K562 (cell line): ENCODE measurements at places on chromosomes 1 and 21. TPM values are rescaled to one million over a fixed set of nuclear protein-coding genes. Genes with fewer than 3 reads are reported as not detected.

GRCh38 chr21:41845310-41846032 is 33.7 kb downstream of the PRDM15 start:
- peaks cover 14% of the 10 kb centered on the region; the same call in 2 of the 3 replicates for H3K4me1 ChIP-seq
- H3K36me3 ChIP-seq = peaks cover 28% of the 10 kb centered on the region; the same call in 2 of the 3 replicates
- peak overlapping the region; percentile 66; the same call in 2 of the 3 replicates for H3K27ac ChIP-seq
- no peaks in the 10 kb centered on the region for H3K27me3 ChIP-seq
- H3K4me3 ChIP-seq = no peak overlapping the region

- no peaks in the 10 kb centered on the region for H3K27me3 ChIP-seq
- H3K4me3 ChIP-seq = no peak overlapping the region
- peaks cover 6% of the 10 kb centered on the region; the same call in 1 of the 3 replicates for H3K36me3 ChIP-seq
- DNase-seq = no peak
- H3K27ac ChIP-seq = no peak overlapping the region
- peaks cover 16% of the 10 kb centered on the region for H3K4me1 ChIP-seq
Observed at GRCh38 chr1:231423648-231424047, 1.6 kb upstream of the EGLN1 start.

DNA sequence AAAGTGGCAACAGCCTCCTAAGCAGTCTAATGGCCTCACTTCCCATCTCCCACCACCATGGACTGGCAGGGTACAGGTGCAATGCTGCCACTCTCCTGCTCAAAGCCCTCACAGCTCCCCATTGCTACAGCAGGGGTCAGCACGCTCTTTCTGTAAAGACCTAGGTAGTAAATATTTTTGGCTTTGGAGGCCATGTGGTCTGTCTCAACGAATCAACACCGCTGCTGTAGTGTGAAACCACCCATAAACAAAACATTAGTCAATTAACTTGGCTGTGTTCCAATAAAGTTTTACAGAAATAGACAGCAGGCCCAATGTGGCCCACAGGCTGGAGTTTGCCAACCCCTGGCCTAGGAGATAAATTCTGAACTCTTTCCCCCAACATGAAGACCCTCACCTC is 44.6 kb upstream of the TMEM125 start:
- peaks cover 55% of the 10 kb centered on the region for H3K27me3 ChIP-seq
- peak; percentile 25 for DNase-seq
- H3K4me1 ChIP-seq = 0 out of 3 replicates have a peak, but pooled peaks cover 3% of the 10 kb centered on the region
- no peak overlapping the region for H3K27ac ChIP-seq
- H3K4me3 ChIP-seq = no peak overlapping the region

Gene SCNM1
- 37.3 TPM in 2 replicates for polyA plus RNA-seq

Gene GLIS1
- not detected in 2 replicates for polyA plus RNA-seq

Gene UBIAD1
- 23.8 and 25.0 TPM in 2 replicates for polyA plus RNA-seq

- H3K4me3 ChIP-seq = no peak overlapping the region
- no peaks in the 10 kb centered on the region for H3K36me3 ChIP-seq
- H3K27ac ChIP-seq = no peak overlapping the region
- DNase-seq = no peak
Observed at GRCh38 chr1:118902711-118903191, 85.4 kb downstream of the TBX15 start.

- no peak for DNase-seq
- no peak overlapping the region for H3K27ac ChIP-seq
- H3K4me3 ChIP-seq = no peak overlapping the region
- no peaks in the 10 kb centered on the region for H3K27me3 ChIP-seq
- no peaks in the 10 kb centered on the region; the same call in 2 of the 3 replicates for H3K4me1 ChIP-seq
Observed at GRCh38 chr1:185539277-185539943, 194.8 kb upstream of the HMCN1 start.

Gene DNALI1
- polyA plus RNA-seq = 1.5 and 5.6 TPM in 2 replicates

DNA sequence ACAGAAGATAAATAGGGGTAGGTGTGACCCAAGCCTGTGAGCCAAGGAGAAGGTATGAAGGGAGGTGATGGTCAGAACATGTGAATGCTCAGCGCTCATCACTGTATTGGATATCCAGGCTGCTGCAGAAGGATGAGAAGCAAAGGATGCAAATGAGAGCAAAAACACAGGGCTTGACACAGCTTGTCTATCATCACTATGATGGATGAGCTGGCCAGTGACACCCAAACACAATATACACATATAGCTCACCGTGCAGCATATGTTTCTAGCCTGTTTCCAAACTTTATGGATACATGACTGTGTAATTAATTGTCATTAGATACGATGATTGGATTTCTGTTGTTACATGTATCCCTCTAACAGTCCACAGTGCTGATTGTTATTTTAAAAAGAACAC is 13.8 kb upstream of the HMGN1 start:
- H3K27ac ChIP-seq = no peak overlapping the region
- H3K4me1 ChIP-seq = no peaks in the 10 kb centered on the region
- H3K36me3 ChIP-seq = no peaks in the 10 kb centered on the region

- no peak overlapping the region for H3K4me3 ChIP-seq
- no peaks in the 10 kb centered on the region for H3K27me3 ChIP-seq
- no peaks in the 10 kb centered on the region for H3K4me1 ChIP-seq
- H3K27ac ChIP-seq = no peak overlapping the region
Observed at GRCh38 chr21:28150778-28151177, 841.9 kb downstream of the LTN1 start.

- no peak for DNase-seq
- no peaks in the 10 kb centered on the region for H3K36me3 ChIP-seq
- no peak overlapping the region for H3K27ac ChIP-seq
- peaks cover 70% of the 10 kb centered on the region for H3K4me1 ChIP-seq
Observed at GRCh38 chr1:181131255-181131941, 42.9 kb downstream of the IER5 start.

DNA sequence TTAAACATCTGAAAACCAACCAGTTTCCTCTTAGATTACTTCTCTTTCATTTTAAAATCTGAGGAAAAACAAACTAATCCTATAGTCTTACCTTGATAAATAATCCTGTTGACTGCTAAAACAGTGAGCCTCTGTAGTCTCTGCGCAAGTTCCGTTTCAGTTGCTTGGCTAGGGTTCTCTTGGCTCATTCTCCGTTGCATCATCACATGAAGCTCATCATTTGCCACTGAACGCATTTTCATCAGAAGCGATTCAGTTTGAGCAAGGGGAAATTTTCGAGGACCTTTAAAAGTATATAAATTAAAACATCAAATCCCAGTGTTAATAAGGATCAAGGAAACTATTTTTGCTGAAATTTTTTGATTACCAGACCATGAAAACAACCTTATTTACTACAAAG is 96.7 kb upstream of the GNG4 start:
- no peaks in the 10 kb centered on the region for H3K27me3 ChIP-seq
- H3K27ac ChIP-seq = no peak overlapping the region
- H3K36me3 ChIP-seq = no peaks in the 10 kb centered on the region
- DNase-seq = no peak
- H3K4me1 ChIP-seq = no peaks in the 10 kb centered on the region

Gene SPATA6
- 0.12 TPM in 1 of 2 replicates, not detected in the other for polyA plus RNA-seq

GRCh38 chr1:199322278-199322677 is 683.4 kb downstream of the PTPRC start:
- H3K36me3 ChIP-seq = no peaks in the 10 kb centered on the region
- no peak for DNase-seq
- no peak overlapping the region for H3K4me3 ChIP-seq
- no peak overlapping the region for H3K27ac ChIP-seq
- H3K4me1 ChIP-seq = no peaks in the 10 kb centered on the region
- no peaks in the 10 kb centered on the region for H3K27me3 ChIP-seq

Gene AUNIP
- 52.3 and 53.8 TPM in 2 replicates for polyA plus RNA-seq

Gene NPPA
- polyA plus RNA-seq = not detected in 2 replicates

- no peak overlapping the region for H3K27ac ChIP-seq
- H3K4me1 ChIP-seq = no peaks in the 10 kb centered on the region
- no peak overlapping the region for H3K4me3 ChIP-seq
- DNase-seq = no peak
Observed at GRCh38 chr1:71944006-71944405, 338.3 kb downstream of the NEGR1 start.

DNA sequence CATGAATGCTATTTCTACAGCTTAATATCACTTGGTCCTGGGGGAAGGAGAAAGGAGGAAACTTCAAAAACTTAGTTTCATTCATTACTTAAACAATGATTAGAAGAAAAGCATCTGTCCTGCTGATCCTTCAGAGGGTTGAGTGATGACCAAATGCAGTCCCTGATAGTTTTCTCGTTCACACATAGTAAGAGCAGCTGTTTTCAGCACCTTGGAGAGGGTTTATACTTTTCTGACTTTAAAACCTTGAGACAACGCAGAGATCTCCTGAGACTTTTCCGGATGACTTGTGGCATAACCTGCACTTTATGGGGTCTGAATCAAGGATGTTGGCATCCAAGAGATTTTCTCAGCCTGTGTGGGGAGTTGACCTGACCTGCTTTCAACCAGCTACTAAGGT is 94.0 kb upstream of the KCND3 start:
- H3K4me1 ChIP-seq = no peaks in the 10 kb centered on the region
- no peak for DNase-seq
- H3K27me3 ChIP-seq = no peaks in the 10 kb centered on the region
- H3K27ac ChIP-seq = no peak overlapping the region
- H3K4me3 ChIP-seq = no peak overlapping the region
